ENCODE measurements at places on chromosomes 3 and 15.

DNA sequence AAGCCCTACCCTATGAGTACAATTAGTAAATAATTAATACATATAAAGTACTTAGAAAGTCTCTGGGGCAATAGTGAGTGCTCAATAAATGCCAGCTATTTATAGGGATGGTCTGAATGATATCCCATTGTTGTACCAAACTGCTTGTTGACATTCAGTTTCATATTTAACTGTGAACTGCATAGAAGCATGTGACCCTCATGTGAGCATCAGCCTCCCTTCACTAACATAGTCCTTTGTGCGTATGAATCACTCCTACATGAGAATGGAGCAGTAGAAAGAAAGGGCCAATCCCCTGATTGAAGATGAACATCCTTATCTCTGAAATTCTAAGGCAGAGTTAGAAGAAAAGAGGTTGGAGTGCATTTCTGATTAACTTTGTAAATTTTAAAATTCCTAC is 68.7 kb upstream of the ATP10A start:
- no peak for DNase-seq

- no peak for DNase-seq
Measured at GRCh38 chr15:66865622-66866611, 163.9 kb downstream of the SMAD6 start.

GRCh38 chr3:136938334-136938733 is 19.4 kb upstream of the IL20RB start:
- no peak for DNase-seq

GRCh38 chr15:48695088-48695826 is 49.7 kb upstream of the FBN1 start:
- DNase-seq, result no peak

GRCh38 chr3:59499954-59500353 is 450.1 kb upstream of the CFAP20DC start:
- DNase-seq, result no peak

- no peak for DNase-seq
Measured at GRCh38 chr15:75179746-75180140, 21.9 kb upstream of the C15orf39 start.

- DNase-seq, result no peak
Measured at GRCh38 chr3:36965440-36965839, 20.6 kb upstream of the TRANK1 start.

DNA sequence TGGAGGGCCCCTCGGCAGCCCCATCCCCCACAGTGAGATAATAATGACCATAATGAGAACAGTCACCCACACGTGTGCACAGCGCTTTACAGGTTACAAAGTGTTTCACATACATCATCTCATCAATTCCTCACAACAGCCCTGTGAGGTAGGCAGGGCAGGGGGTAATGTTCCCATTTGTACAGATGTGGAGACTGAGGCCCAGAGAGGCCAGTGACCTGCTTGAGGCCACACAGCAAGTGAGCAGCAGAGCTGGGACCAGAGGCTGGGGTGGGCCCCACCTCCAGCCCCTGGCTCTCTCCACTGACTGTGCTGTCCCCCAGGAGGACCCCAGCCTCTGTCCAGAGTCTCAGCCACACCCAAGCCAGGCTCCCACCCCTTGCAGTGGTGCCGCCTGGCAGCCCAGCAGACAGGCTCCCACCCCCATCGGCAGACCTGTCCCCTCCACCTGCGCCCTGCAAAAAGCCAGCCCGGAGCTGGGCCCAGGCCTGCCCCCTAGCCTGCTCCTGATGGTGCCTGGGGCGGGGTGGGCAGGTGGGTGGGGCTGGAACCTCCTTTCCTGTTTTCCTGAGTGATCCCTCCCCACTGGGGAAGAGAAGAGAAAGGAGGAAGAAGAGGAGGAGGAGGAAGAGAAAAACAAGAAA is 19.6 kb downstream of the LINGO1 start:
- DNase-seq, result no peak

- no peak for DNase-seq
Measured at GRCh38 chr3:107588217-107588616, 65.5 kb downstream of the BBX start.

DNA sequence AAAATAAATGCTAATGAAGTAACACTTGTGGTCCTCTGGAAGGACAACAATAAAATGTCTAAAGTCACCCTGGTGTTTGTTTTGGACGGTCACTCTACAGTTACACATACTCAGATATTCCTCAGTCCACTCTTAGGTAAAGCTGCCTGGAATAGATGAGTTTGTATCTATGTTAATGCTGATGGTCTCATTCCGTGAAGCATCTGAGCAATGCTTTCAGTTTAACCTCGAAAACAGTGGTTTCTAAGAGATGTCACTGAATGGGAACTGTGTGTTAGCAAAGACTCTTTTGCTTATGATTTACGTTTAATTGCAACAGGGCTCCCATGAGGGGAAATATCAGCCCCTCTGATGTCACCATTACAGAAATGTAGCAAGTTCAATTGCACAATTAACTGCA is 49.1 kb downstream of the FBN1 start:
- no peak for DNase-seq

DNA sequence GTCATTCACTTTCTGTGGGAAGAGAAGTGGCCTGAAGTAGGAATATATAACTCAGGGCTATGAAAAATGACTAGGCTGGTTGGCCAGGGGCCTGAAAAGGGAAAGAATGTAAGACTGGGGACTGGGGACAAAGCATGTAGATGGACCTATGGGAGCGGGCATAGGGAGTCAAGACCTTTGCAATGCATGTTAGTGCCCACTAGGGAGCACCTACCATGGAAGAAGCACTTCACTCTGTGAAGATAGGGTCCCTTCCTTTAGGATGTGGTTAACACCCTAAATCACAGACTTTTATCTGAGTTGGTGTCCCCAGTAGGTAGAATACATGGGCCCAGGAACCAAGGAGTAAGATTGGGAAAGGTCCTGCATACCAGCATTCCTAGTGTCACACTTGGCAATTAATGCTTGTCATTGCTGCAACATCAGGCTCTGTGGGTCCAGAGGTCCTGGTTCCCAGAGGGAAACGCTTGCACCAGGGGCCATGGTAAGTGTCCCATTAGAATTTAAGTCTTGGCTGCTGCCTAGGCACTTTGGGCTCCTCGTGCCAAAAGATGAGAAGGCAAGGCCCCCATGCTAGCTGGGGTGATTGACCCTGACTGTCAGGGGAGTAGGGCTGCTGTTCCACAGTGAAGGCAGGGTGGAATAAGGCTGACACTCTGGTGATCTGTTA is 79.6 kb downstream of the CRYGS start:
- DNase-seq, result no peak

DNA sequence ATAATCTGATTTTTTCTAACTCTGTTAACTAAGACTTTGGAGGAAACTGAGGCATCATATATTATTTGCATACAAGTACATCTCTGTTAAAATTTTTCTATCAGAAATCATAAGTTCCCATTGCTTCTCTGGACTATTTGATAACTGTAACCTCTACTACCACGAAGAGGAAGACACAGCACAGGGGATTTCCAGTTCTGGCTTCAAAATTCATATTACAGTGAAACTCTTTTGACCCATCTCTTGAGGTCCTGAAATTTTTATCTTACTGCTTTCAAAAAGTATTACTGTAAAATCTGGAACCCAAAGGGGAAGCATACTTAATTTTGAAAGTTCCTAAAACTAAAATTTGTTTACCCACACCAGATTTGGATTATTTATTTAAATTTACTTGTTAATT is 4.2 kb downstream of the PLSCR1 start:
- DNase-seq, result no peak

DNA sequence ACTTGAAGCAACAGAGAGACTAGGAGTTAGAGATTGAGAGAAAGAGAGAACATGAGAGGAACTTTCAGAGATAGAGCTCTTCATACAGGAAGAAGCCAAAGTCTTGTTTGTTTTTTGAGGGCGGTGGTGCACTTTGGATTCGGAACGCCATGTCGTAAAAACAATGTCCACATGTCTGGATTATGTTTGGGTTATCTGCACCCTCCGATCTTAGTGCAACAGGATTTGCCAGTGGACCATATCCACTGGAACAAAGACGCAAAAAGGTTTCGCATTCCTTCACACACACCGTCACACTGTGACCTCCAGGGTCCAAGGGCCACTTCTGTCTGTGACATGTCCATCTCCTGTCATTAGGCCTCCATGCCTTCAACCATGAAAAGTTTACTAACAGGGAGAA is 141.8 kb upstream of the ATP11B start:
- no peak for DNase-seq

DNA sequence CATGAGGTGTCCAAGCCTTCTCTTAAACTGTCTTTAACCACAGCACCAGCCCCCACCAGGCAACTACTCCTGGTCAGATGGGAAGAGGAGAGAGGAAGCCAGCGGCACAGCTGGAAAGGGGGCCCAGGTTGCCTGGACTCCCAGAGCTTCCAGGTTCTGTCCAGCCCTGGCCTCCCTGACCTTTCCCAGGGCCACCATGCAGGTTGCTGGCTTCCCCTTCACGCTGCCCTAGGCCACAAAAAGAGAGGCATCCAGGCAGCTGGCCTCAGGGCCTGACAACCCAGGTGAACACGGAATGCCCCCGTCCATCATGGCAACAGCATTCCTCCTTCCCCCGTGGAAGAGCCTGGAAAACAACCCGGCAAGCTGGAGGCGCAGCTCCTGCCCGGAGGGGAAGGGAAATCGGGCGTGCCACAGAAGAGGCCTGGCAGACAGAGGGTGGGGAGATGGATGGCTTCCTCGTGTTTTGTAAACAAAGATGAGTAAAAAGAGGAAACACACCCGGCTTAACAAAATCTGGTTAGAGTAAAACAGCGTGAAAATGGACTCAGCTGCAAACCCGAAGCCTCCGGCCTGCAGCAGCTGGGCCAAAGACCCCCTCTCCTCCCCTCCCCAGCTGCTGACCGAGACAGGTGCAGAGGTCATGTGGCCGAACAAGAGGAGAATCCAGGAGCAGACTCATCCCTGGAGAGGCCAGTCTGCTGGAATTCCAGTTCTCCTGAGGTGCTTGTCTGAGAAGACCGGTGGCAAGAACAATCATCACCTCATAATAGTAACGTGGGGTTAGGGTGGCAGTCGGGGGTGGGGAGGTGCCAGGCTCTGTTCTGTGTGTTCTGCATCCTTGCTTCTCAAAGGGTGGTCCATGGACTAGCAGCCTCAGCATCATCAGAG is 15.5 kb downstream of the BMF start:
- no peak for DNase-seq

DNA sequence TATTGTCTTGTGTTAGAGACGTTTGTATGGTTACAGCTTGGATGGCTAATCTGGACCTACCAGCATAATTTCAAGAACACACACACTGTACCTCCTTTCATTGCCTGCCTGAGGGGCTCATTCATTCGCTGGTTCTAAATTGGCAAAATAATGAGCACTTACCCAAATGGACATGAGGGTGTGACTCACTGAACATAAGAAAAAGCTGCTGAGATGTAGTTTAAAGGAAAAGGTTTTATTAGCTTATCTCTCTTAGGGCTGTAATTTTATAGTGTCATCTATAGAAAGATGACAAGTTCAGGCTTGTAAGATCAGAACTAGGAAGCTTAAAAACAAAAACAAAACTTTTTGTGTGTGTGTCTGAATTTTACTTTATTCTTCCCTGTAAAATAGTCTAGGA is 120.7 kb upstream of the WNT7A start:
- no peak for DNase-seq

DNA sequence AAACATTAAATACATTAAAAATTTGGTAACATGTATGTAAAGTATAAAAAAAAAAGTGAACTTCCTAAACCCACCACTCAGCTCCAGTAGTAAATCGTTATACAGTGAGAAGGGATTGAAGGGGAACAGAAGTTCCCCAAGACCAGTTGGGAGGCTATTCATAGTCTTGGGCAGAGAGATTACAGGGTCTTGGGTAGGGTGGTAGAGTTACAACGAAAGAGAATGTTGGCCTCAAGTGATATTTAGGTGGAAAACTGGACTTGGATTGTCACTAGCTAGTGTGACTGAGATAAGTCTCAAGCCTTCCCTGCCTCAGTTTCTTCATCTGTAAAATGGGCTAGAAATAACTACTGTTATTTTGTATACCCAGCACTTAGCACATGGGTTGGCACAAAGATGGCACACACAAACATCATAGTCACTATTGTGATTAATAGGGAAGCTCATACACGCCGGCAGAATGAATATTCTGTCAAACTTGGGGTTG is 431 bp upstream of the YEATS2 start:
- no peak for DNase-seq

Measured in NCI-H1417 treated with DMSO at 0.1 percent for 48 hours (cell line).